Bladder microvascular endothelial cell (primary cell): ENCODE measurements at places on chromosomes 1 and 21. TPM values are rescaled to one million over a fixed set of nuclear protein-coding genes. Genes with fewer than 3 reads are reported as not detected.

The PFKFB2 gene
- total RNA-seq = 0.49 and 0.82 TPM in 2 replicates

The C1orf50 gene
- 1.6 and 3.0 TPM in 2 replicates for total RNA-seq

The NEGR1 gene
- 0.16 and 5.6 TPM in 2 replicates for total RNA-seq

The INAVA gene
- total RNA-seq = 0.16 TPM in 1 of 2 replicates, not detected in the other

The AKR7A3 gene
- total RNA-seq = 0.06 and 0.16 TPM in 2 replicates

The TENT5C gene
- 0.16 and 1.1 TPM in 2 replicates for total RNA-seq

The SKI gene
- total RNA-seq = 15.5 and 28.3 TPM in 2 replicates

The MIB2 gene
- total RNA-seq = 31.1 and 68.6 TPM in 2 replicates

The NBPF20 gene
- total RNA-seq = 1.6 and 4.6 TPM in 2 replicates

The KCNJ6 gene
- total RNA-seq = under 0.01 TPM in 1 of 2 replicates, not detected in the other

The SLC9C2 gene
- under 0.01 TPM in 1 of 2 replicates, not detected in the other for total RNA-seq

The FYB2 gene
- total RNA-seq = not detected in 2 replicates

The C4BPA gene
- total RNA-seq = not detected in 2 replicates

The CD164L2 gene
- total RNA-seq = not detected in 2 replicates

The WNT9A gene
- 0.97 and 1.7 TPM in 2 replicates for total RNA-seq

The DENND2C gene
- 0.49 and 2.0 TPM in 2 replicates for total RNA-seq

The GOLPH3L gene
- total RNA-seq = 7.9 and 18.1 TPM in 2 replicates

The CFHR1 gene
- total RNA-seq = not detected in 2 replicates
